ENCODE measurements at places on chromosomes 3 and 15. TPM values are rescaled to one million over a fixed set of nuclear protein-coding genes. Genes with fewer than 3 reads are reported as not detected.

POLQ gene
- 35.5 TPM for total RNA-seq

THOC7 gene
- 91.7 TPM for total RNA-seq

- no peaks in the 10 kb centered on the region for H3K36me3 ChIP-seq
- H3K4me3 ChIP-seq: no peak overlapping the region
- H3K4me1 ChIP-seq: no peaks in the 10 kb centered on the region
- H3K27me3 ChIP-seq: peaks cover 29% of the 10 kb centered on the region
Observed at GRCh38 chr15:48823237-48823636, 12.4 kb upstream of the CEP152 start.

XCR1 gene
- total RNA-seq: not detected

GRCh38 chr3:57079474-57079831 is 19.0 kb downstream of the SPATA12 start:
- H3K27me3 ChIP-seq: peaks cover 52% of the 10 kb centered on the region
- no peak overlapping the region for H3K27ac ChIP-seq
- H3K4me3 ChIP-seq: no peak overlapping the region
- no peaks in the 10 kb centered on the region for H3K36me3 ChIP-seq
